ENCODE measurements at places on chromosomes 2 and 18.

- no peak for DNase-seq
These were observed 314.1 kb downstream of the STK39 start for GRCh38 chr2:167933097-167933814.

DNA sequence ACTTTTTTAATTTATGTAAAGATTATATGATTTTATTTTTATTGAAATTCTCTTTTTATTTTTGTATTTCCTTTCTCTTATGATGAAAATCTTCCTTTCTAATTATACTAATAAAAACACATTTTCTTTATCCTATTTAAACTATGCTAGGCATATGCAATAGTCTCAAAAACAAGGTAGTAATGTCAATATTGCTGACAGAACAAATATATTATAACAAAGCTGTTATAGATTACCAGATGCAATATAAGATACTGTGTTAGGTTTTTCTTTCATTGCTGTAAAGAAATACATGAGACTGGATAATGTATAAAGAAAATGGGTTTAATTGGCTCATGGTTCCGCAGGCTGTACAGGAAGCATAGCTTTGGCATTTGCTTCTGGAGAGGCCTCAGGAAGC, 631.2 kb upstream of the SOX11 start:
- DNase-seq, result no peak

GRCh38 chr2:147204102-147204501, 640.7 kb upstream of the ACVR2A start:
- no peak for DNase-seq

DNA sequence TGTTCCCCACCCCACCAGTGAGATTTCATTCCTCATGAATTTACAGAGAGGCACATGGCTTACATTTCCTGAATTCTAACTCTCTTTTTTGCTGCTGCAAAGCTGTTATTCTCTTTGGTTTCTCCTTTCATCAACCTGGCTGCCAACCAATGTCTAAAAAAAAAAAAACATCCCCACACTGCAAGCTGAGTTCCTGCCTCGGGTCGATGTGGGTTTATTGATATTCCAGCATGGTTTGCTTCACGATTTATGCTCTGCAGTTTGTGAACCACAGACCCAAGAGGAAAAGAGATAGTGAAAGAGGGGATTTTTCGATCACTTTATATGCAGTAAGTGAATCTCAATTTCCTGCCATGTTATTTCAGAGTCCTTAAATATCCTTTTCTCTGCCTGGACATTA, 363.6 kb downstream of the LPIN1 start:
- DNase-seq, result no peak

DNA sequence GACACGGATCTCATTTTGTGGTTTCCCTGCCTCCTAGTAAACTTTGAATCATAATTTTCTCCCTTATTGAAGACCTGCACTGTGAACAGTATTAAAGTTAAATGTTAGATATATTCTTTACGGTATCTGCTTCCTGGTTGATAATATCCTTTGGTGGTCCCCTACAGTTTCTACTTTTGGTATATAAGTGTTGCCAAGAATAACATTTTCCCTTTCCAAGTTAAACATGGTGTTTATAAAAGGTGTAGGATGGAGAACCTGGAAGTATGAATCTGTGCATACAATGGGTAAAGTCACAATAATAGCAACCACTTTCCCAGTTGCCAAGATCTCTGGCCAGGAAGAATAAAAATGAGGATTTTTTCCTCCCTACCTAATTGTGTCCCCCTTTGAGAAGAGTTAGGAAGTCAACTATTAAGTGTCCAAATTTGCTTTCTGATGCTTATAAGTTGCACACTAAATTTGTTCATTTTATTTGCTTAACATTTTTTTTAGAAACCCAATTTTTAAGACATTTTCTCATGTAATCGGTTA, 201.0 kb upstream of the STK17B start:
- no peak for DNase-seq

GRCh38 chr18:361100-361732, 93.4 kb upstream of the THOC1 start:
- no peak for DNase-seq

DNA sequence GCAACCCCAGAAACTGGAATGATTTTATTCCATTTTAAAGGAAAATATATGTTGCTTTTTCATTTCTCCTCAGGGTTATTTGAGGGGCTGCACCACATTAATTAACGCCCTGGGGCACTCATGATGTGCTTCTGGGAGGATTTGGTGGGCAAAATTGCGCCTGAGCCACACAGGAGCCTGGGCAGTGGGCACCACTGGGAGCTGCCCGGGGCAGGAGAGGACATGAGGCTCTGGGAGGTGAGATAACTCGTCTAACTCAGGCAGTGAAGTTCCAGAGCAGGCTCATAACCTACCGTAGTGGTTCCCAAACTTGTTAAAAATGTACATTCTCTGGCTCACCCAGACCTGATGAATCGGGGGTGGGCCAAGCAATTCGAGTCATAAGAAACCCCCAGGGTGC, 68.3 kb downstream of the EDAR start:
- no peak for DNase-seq

- DNase-seq, result no peak
These were observed 199.9 kb downstream of the ACTR3 start for GRCh38 chr2:114089636-114090319.

- no peak for DNase-seq
These were observed 904.3 kb downstream of the LRP1B start for GRCh38 chr2:141226560-141226959.

DNA sequence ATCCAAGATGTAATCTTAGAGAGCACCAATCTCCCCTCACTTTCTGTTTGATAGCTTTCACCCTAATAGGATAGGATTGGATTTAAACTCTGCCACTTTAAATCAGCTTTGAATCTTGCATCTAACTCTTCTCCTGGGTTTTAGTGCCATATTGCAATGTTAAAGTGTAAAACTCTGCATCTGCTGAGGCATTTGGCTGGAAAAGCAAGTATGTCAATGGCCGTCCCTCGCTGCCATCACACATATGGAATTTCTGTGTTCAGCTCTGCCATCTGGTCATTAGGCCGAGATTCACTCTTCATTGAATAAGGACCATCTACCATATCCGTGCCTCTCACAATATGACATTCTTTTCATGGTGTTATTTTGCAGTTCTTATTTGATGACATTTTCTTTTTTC, 728.1 kb upstream of the PIK3C3 start:
- no peak for DNase-seq

DNA sequence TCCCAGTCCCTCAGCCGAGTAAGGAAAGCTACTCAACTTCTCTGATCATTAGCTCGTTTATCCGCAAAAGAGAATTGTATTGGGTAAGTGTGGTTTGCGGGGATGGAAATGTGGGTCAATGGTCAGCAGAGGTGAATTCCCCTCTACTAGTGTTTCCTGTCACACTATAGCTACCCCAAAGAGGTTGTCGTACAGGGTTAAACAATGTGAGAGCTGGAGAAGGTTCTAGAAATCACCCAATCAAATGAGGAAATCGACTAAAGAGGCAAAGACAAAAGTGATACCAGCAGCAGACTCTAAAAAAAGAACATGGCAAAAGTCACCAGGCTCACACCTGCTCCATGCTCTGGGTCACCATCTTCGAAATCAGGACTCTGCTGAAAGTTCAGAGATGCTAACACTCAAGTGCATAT, 144.7 kb upstream of the ITGA4 start:
- no peak for DNase-seq

DNA sequence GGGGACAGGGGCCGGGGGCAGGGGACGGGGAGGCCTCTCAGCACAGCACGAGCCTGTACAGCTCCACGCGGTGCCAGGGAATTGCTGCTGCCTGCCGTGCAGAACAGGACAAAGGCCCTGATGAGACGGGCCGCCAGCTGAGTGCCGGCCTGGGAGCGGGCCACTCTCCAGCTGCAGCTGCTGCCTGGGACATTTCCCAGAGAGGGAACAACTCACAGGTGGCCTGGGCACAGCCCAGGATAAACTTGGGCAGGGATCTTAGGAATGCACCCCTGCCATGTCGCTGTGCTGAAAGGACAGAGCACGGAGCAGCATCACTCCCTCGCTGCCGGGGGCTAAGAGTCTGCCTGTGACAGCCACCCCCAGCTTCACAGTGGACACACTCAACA, 38.8 kb downstream of the CENPO start:
- no peak for DNase-seq

DNA sequence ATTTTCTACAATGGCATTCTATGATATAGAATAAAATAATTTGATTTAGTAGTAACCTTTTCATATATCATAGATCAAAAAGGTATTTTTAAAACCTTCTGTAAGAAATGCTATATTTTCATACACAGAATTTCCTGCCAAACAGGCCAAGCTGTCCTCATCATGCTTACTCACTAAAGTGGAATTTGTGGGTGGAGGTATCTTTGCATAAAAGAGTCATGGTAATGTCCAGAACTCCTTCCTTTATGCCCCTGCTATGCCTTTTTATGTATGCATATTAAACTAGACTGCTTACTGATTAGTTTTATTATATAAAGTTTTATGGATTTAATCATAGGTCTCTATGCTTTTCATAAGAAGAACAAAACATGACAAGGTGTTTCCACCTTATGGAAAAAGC, 27.5 kb upstream of the MARCHF7 start:
- DNase-seq, result no peak

DNA sequence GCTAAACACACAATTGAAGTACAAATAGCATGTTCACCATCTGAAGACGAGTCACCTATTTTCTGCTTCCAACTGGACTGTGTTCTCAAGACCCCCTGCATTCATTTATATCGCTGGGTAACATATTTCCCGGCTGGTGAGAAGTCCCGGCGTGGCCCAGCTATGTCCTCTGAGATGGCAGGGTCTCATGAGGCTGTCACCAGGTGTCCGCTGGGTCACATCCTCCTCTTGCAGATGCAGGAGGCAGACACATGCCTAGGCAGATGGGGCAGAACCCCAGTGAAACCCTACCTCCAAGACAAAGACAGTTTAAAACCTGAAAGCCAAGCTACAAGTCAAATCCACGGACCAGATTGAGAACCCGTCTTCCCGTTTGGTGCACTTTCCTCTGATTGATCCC, 36.8 kb upstream of the UBE2F start:
- no peak for DNase-seq

- no peak for DNase-seq
These were observed 444.4 kb downstream of the NCKAP5 start for GRCh38 chr2:133123904-133124303.

DNA sequence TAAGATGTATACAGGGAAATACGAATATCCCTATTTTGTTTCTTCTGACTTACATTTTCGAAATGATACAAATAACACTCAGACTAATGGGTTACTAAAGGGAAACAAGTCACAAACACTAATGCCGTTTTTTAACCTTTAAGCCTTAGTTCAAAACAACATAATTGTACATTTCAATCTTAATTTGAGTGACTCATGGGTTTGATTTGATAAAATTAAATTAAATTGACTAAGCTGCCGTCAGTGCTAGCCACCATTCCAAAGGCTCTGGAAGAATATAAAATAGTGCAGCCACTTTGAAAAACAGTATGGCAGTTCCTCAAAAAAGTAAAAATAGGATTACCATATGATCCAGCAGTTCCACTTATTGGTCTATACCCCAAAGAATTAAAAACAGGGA, 133.8 kb upstream of the NT5C1B start:
- DNase-seq, result no peak

DNA sequence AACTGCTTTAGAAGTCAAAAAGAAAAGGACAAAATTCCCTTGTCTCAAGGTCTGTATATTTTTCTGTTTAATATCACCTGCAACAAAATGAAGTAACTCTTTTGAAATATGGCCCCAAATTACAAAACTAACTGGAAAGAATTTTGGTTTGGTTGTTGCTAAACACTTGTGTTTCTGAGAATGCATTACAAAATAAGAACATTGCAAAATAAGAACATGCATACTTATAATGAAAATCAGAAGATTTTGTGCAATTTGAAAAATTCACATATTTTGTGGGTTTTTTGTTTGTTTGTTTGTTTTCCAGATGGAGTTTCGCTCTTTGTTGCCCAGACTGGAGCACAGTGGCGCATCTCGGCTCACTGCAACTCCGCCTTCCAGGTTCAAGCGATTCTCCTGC, 21.8 kb downstream of the NDUFB3 start:
- DNase-seq, result no peak

DNA sequence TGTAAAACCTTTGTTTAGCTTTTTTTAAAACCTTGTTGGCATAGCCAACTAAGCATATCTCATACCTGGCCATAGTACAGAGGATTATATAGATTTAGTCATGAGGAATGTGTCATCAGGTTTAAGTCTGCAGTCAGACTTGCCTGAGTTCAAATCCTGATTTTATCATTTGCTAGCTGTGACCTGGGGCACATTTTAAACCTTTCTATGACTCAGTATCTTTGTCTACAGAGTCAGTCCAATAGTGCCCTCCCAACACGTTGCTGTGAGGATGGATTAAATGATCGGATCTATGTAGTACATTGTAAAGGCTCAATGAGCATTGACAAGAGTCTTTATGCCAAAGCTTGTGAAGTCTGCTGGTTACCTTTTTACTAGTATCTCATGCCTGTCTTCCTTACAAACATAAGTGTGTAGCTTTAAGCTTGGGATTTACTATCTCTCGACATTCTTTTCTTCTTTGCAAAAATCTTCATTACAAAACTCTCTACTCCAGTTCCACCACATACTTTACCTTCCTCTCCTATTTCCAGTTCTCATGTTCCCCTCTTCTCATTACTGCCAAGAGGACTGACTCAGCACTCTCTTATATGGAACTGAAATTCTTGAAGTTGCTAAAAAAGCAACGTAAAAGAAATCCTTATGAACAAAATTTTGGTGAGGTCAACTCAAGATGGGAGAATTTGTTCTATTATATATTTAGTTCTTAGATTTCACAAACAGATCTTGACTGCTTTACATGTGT, 68.1 kb upstream of the RBMS1 start:
- no peak for DNase-seq

DNA sequence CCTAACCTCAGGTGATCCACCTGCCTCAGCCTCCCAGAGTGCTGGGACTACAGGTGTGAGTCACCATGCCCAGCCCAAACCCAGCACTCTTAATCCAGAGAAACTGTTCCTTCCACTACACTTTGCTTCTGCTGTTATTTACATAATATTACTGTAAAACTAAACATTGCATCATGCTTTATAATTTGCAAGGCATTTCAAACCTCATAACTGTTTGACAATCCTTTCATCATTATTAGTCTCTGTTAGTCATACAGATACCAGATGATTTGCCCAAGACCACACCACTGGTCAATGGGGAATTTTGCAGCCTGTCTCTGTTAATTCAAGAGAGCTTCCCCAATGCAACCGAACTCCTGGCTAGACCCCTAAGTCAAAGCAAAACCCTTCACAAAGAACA, 338.3 kb downstream of the ALK start:
- DNase-seq, result no peak

GRCh38 chr2:6080932-6081753, 389.0 kb downstream of the SOX11 start:
- DNase-seq, result no peak

- no peak for DNase-seq
These were observed 135.5 kb downstream of the NAPG start for GRCh38 chr18:10661317-10661716.
